ENCODE measurements at places on chromosomes 12 and 14.

GRCh38 chr12:25025951-25026490, 77.1 kb upstream of the BCAT1 start:
- no peak for DNase-seq

GRCh38 chr14:76237349-76237990, 85.7 kb downstream of the GPATCH2L start:
- DNase-seq: no peak

DNA sequence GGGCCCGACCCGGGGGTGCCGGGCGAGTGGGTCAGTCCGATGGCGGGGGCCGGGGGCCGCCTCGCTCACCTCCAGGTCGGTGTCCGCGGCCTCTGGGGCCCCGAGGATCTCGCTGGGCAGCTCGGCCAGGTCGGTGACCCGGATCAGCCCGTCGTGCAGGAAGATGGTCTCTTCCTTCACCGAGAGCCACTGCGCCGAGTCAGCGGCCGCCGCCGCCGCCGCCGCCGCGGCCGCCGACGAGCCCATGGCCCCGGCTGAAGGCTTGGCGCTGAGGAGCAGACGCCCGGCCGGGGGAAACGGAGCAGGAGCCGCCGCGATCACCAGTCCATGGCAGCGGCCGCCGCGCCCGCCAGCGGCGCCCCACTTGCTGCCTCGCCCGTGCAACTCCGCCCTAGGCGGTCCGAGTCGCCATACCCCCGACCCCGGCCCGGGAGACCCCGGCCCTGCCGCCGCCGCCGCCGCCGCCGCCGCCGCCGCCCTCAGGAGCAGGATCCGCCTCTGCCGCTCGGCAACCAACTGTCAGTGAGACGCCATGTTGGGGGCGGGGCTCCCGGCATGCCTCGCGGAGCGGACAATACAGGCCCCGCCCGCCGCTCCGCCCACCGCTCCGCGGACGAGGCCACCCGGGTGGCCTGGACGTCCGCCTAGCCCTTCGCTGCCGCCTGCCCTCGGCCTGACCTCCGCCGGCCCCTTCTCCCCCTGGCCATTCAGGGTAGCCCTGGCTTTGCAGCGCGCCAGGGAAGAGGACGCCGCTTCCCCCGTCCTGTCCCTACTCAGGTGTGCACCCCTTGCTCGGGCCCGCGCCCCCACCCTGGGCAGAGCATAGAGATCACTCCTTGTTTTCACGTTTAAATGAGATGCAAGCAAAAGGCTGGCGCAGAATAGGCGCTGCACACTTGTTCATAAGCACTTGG, at the start of gene HECTD4:
Gene HECTD4 (minus strand): TSS at position 549 of the 914 bp plus-strand sequence. CDS start 303 bp downstream, at position 246.
- DNase-seq: peak; percentile 97

GRCh38 chr12:32595251-32595650, 83.8 kb upstream of the DNM1L start:
- no peak for DNase-seq

DNA sequence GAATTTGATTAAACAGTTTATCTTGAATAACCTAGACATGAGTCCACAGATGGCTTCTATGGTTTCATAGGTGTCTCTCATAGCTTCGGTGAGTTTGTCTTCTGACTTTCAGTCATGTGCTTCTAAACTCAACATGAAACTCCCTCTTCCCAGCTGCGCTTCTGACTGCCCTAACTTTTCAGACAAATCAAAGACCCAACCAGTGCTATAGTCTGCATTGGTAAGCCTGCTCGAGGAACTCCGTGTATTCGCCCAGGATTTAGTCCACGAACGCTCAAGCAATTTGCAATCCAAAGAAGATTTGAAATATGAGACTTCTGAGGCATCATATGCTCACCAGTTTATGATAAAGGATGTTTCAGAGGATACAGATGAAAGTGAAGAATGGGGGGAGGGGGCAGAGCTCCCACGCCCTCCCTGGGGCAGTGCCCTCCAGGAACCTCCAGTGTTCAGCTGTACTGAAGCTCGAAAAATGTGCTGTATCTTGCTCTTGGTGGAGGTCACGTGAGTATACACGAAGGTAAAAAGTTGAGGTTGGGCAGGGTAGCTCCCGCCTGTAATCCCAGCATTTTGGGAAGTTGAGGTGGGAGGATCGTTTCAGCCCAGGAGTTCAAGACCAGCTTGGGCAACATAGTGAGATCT, 5.2 kb upstream of the RILPL2 start:
- no peak for DNase-seq

GRCh38 chr12:56434828-56435227, 14.4 kb downstream of the TIMELESS start:
- DNase-seq: no peak

DNA sequence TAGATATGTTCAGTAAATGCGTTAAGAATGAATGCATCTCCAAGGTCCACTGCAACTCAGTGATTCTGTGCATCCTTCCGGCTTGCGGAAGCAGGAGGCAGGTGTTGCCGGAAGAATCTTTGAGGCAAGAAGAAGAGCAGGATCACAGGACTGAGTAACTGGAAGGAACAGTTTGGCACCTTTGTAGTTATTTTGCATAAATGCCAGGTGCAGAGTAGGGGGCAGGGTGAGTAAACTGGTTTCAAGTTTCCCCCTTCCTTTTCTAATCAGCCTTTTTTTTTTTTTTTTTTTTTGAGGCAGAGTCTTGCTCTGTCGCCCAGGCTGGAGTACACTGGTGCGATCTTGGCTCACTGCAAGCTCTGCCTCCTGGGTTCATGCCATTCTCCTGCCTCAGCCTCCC, 22.3 kb downstream of the DYRK4 start:
- no peak for DNase-seq

DNA sequence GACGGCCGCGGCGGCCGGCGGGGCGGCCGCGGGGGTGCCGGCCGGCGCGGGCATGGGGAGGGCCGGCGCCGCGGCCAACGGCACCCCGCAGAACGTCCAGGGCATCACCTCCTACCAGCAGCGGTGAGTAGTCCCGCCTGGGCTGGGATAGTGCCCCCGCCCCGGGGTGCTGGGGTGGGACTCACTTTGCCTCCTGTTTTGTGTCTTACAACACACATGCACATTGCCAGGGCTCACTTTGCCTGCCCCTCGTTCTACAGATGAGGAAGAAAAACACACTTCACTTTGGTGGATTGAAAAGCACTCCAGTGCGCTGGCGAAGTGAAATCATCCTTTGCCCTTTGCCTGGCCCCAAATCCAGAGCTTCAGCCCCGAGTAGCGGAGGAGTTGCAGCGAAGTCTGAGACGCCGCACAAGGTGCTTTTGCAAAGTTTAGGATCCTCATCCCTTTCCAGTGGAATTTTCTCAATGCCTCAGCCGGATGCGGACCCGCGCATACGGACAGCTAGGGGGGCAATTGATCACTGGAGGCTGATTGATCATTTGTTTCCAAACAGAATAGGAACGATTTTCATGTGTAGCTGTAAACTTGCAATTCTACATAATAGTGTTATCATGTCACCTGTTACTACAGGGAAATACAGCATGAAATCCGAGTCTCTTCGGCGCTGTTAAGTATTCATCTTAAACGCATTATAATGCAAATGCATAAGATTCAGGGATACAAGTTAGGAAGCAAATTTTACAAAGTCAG, 3.6 kb upstream of the NPAS3 start:
- peak; percentile 51 for DNase-seq

- DNase-seq: no peak
Measured at GRCh38 chr12:104046306-104046705, 3.7 kb downstream of the GLT8D2 start.

- DNase-seq: no peak
Measured at GRCh38 chr14:99786511-99786989, 6.7 kb upstream of the EML1 start.

All from HAP-1 (cell line).